ENCODE measurements at places on chromosomes 16 and 17.

- DNase-seq: no peak
Observed at GRCh38 chr17:68863091-68863652, 92.0 kb downstream of the ABCA8 start.

DNA sequence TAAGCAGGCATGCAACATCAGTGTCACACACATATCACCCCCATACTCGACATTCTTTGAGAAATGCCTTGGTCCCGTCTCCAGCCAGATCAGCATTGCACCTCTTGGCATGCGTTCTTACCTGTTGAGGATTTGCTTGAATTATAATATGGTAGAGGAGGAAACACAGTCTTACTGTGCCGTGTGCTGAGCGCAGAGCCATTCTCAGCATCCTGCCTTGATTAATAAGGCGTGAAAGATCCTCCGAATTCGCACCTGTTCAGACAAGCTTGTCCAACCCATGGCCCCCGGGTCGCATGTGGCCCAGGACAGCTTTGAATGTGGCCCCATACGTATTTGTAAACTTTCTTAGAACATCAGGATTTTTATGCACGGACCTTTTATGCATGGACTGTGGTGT, 408.1 kb downstream of the WWOX start:
- DNase-seq: no peak

- no peak for DNase-seq
Observed at GRCh38 chr17:8160741-8161221, 2.0 kb downstream of the VAMP2 start.

- DNase-seq: peak; percentile 47
Observed at GRCh38 chr16:83402967-83403366, 404.8 kb upstream of the HSBP1 start.

DNA sequence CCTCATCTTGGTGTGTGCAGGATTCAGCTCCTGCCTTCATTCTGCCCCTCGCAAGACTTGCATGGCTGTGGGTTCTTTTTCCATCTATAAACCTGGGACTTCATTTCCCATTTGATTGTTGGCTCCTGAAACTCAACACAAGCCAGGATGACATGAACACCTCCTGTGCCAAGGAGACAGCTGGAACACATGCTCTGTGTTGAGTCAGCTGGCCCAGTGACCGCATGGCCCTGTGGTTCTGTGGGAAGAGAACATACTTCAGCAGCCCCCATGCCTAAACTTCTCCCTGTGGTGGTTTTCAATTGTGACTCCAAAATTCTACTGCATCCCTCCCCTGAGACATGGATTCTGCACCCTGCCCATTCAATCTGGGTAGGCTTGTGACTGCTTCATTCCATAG, 57.9 kb upstream of the FOXF1 start:
- no peak for DNase-seq

- no peak for DNase-seq
Observed at GRCh38 chr16:78900044-78900811, 700.3 kb downstream of the MAF start.

DNA sequence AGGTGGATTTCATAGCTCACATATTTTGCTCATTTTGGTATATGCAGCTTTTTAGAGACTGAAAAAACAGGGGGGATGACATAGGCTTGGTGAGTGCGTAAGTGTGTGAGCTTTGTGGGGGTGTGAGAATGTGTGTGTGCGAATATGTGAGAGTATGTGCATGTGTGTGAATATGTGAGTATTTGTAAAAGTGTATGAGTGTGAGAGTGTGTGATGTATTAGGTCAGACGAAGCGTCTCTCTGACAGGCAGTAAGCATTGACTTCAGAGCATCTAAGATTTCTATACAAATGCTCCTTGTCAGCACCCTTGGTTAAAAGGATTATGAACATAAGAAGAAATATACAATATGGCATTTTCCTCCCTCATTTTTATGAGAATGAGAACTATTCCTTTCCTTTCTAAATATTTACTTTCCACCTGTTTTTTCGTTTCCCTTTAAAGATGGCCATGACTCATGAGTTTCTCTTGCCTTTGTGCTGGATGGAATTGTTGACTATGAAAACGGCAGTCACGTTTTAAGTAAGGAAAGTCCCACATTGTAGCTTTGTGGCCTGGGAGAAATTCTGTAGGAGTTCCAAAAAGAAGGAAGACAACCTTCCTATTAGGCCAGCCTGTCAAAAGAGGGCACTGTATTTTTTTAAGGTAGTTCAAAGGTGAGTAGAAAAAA, 276.4 kb downstream of the FOXL1 start:
- no peak for DNase-seq

Measured in fibroblast of pulmonary artery (primary cell).